ENCODE measurements at places on chromosomes 7 and 10.

DNA sequence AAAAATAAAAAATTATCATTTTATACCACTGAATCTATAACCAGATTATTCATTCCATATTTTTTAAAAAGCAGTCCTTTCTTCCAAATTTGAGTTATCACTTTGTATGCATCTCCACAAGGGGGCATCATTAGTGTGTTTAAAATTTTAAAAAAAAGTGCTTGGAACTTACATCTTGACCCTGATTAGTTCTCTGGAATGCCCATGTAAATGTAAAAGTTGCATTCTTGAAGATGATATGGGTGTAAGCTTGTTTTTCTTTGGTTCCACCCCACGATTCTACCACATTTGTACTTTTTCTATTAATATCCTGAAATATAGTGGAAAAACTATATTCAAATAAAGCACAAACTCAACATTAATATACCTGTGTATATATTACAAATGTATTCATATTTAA, 144.9 kb downstream of the ELAPOR2 start:
- DNase-seq = peak; percentile 34

DNA sequence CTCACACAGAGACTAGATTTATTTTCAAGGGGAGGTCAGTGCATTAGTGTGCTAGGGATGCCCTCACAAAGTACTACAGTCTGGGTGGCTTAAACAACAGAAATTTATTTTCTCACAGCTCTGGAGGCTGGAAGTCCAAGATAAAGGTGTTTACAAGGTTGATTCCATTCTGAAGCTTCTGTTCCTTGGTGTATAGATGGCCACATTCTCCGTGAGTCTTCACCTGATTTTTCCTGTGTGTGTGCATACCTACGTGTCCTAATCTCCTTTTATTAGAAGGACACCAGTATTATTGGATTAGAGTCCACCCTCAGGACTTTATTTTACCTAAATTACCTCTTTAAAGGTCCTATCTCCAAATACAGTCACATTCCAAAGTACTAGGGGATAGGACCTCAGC, 91.7 kb upstream of the FRMD4A start:
- no peak for DNase-seq

- DNase-seq = no peak
These were observed 106.2 kb upstream of the CELF2 start for GRCh38 chr10:10911471-10911921.

- DNase-seq = no peak
These were observed 683.9 kb downstream of the MAGI2 start for GRCh38 chr7:78769481-78770101.

DNA sequence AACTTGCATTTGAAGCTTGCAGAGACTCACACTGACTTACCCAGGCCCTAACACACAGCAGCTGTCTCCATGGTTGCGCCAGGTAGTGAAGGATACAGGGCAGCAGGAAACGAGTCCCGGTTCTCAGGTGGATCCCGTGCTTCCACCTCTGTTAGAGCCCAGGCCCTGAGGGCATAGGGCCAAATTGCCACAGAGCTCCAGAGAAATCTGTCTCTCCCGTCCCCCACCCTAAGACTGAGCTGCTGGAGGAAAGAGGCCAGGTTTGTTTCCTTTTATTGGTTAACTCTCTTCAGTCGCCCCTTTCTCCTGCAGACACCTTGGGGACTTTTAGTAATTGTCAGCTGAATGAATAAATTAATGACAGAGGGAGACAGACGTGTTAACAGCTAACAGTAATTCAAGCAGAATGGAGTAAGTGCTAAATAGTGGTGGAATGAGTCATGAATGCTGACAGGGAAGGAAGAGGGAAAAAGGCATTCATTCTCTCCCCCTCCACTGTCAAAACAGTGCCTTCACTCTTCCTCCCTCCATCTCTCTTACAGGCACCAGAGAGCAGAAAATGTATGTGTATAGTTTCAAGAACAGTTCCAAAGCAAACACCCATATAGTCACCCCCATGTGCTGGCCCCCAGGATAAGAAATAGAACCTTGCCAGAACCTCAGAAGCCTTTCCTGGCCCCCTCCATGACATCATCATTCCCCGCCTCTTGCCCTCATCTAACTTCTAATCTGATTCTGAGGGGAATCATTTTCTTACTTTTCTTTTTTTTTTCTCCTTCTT, 16.8 kb upstream of the DLG5 start:
- no peak for DNase-seq

GRCh38 chr7:86965727-86966120, 93.7 kb downstream of the ELAPOR2 start:
- DNase-seq = no peak

GRCh38 chr7:101582971-101583370, 46.1 kb downstream of the MYL10 start:
- DNase-seq = no peak

DNA sequence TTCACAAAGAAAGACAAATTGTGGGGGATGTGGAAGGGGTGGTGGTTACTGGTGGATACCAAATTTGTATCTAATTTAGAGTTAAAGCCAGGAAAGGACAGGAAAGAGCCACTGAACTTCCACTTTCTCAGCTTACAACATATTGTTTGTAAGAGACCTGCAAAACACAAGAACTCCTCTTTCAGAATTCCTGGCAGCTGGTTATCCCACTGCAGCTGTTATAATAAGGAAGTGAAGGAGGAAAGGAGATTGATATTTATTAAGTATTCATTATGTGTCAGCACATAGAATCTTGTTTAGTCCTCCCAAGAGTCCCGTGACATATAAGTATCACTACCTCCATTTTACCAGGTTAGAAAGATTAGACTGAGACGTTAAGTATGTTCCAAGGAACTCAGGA, 481.7 kb downstream of the PHTF2 start:
- DNase-seq = no peak

DNA sequence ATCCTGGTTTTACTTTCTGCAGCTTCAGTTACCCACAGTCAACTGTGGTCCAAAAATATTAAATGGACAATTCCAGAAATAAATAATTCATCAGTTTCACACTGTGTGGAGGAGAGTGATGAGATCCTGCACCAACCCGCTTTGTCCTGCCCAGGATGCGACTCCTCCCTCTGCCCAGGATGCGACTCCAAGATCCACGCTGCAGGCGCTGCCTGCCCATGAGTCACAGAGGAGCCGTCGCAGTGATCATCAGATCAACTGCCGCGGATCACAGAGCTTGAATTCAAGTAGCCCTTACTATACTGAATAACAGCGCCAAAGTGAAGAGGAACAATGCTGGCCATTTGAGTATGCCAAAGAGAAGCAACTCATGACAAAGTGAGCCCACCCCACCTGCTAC, 61.5 kb downstream of the GRB10 start:
- DNase-seq = peak; percentile 13

DNA sequence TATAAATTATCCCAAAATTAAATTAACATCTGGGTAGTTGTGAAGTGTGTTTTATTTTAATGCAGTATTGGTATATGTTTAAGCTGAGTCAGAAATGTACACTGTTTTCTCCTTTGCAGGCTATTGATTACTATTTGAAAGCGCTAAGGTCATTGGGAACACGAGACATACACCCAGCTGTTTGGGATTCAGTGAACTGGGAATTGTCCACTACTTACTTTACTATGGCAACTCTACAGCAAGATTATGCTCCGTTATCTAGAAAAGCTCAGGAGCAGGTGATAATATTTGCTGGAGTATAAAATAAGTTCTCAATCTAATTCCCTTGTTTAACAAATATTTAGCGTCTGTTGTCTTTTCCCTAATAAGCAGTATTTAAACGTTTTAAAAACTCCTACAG, 27.9 kb downstream of the EDRF1 start:
- DNase-seq = no peak

DNA sequence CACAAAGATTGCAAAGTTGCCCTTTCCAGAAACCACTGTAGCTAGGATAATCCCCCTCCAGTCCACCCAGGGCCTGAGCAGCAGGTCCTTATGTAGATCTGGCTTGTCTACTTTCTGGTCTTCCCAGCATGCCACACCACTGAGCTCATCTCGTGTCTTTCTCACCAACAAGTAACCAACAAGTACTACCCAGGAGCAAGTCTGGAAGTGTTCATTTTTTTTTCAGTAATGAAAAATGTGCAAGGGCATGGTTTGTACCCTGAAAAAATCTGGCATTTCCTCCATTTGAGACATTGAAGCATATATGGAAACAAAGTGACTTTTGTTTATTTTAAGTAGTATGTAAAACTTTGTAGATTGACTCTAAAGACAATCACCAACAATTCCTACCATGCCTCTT, 120.8 kb downstream of the INHBA start:
- DNase-seq = no peak

DNA sequence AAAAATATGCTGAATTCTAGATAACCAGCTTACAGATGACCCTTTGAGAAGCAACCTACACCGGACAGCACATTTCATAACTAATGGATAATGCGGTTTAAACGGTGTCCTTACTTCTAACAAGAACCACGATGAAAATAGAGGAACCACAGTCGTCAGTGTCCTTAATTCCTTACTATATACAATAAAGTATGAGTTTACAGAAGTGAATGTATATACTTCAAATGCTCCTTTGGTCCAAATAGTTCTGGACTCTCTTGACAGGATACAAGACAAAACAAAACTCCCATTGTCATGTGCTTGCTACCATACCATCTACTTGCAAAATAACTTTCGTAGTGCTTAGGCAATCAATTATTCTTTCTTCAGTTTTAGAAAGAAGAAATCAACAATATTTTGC, 2.4 kb downstream of the NAMPT start:
- DNase-seq = no peak

Data from NCI-H446 (cell line).